B cell (primary cell): ENCODE measurements at places on chromosomes 6 and 20. TPM values are rescaled to one million over a fixed set of nuclear protein-coding genes. Genes with fewer than 3 reads are reported as not detected.

Gene ENPP1
- 0.07 and 0.42 TPM in 2 replicates for total RNA-seq

Gene SLC22A1
- total RNA-seq, result 1.5 and 1.7 TPM in 2 replicates

Gene HLA-DRB1
- total RNA-seq, result 559 and 584 TPM in 2 replicates

Gene SYNGAP1
- 31.4 and 43.0 TPM in 2 replicates for total RNA-seq

Gene SCGN
- not detected in 2 replicates for total RNA-seq

Gene MDC1
- total RNA-seq, result 69.3 and 87.4 TPM in 2 replicates

Gene GSTA2
- not detected in 2 replicates for total RNA-seq

Gene WFDC2
- total RNA-seq, result 1.0 TPM in 1 of 2 replicates, not detected in the other

Gene SLC32A1
- not detected in 2 replicates for total RNA-seq

Gene HLA-C
- total RNA-seq, result 972 and 998 TPM in 2 replicates

- DNase-seq, result no peak
These were observed 79.5 kb upstream of the OLIG3 start for GRCh38 chr6:137573739-137574138.

GRCh38 chr6:49087369-49087768 is 375.7 kb downstream of the MMUT start:
- DNase-seq, result no peak

DNA sequence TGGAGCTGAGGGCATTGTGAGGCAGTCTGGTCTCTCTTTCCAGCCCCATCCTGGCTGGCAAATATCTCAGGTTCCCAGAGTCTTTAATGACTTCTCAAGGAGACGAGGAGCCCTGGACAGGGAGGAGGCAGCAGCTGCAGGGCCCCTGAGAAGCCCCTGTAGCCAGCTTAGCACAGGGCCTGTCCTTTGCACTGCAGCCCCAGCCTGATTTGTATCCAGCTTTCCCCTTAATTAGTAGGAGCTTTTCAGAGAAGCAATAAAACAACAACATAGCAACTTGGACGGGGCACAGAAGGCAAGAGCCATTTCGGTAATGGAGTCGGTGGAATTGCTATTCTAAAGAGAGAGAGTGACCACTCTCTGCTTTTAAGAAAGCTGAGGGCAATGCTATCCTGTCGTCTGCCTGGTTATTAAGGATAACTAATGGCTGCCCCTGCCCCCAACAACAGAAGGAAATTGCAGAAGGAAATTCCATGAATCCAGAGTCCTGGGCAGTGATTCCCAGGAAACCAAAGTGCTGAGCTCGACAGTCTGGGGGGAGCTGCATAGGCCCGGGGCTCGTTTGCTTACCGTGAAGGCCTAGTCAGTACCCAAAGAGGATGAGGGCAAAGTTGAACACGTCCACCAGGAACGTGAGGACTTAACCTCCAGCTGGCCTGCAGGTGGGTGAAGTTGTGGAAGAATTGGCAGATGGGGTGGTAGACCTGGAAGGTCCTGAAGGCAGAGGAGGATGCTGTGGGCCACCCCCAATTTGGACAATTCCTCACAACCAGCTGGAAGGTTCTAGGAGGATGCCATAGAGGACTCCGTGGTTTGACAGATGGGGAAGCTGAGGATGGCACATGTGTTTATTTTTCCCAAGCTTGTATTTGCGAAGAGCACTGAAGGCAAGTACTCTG is 50.3 kb downstream of the NPEPL1 start:
- no peak for DNase-seq

- no peak for DNase-seq
These were observed 71.2 kb downstream of the PDE7B start for GRCh38 chr6:135922746-135923145.

- no peak for DNase-seq
These were observed 230.7 kb upstream of the QKI start for GRCh38 chr6:163183806-163184205.

DNA sequence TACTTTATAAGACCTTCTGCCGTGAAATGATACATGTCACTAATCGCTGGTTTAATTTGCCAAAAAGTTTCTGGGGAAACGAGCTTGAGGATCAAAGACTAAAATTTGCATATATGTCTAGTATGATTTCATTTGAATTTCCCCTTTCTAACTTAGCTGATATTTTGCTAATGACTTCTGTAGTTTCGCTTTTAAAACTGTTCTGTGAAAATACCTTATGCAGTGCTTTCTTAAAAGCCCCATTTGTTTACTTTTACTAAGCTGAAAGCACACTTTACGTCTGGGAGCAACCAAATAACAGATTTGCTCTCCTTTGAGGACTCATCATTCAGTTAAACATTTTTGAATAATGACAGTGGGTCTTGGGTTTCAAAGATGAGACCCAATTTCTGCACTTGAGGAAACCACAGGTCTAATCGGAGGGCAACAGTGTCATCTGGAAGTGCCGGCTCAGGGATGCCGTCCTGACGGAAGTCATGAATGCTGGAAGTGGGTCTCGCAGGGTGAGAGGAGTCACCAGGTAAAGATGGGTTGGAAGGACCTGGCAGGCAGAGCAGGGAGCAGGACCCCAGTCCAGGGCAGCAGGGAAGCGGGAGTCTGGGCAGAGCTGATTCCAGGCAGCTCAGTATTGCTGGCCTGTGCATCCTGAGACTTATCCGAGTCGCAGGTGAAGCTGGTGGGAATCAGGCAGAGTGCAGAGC is 33.2 kb downstream of the PLEKHG1 start:
- peak; percentile 80 for DNase-seq

GRCh38 chr6:153167907-153168306 is 36.8 kb upstream of the RGS17 start:
- no peak for DNase-seq

DNA sequence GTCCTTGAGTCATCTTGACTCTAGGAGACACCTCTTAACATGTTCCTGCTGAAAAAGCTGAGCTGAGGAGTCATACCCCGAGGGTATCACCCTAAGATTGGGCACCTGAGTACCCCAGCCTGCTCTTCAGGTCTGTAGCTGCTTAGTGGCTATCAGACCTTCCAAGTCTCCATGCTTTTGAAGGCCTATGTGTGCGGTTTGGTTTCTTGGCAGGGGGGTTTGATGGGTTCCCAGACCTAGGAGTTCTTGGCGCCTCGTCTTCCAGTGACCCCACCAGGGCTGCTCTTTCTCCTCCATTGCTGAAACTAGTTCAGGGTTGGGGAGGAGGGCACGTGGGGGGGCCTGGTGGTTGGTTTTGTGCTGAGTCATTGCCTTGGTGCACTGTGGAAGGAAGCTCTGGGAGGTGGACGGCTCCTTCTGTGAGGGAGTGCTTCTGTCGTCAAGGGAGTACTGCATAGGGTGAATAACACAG is 20.1 kb downstream of the IGF2R start:
- DNase-seq, result no peak

GRCh38 chr20:23325107-23325506 is 25.5 kb upstream of the NXT1 start:
- DNase-seq, result no peak

GRCh38 chr6:25369036-25369432 is 89.9 kb downstream of the CARMIL1 start:
- DNase-seq, result no peak

- no peak for DNase-seq
These were observed 8.2 kb downstream of the ARHGAP40 start for GRCh38 chr20:38609815-38610214.

- peak; percentile 79 for DNase-seq
These were observed 84.4 kb downstream of the CRYBG1 start for GRCh38 chr6:106444777-106445507.

DNA sequence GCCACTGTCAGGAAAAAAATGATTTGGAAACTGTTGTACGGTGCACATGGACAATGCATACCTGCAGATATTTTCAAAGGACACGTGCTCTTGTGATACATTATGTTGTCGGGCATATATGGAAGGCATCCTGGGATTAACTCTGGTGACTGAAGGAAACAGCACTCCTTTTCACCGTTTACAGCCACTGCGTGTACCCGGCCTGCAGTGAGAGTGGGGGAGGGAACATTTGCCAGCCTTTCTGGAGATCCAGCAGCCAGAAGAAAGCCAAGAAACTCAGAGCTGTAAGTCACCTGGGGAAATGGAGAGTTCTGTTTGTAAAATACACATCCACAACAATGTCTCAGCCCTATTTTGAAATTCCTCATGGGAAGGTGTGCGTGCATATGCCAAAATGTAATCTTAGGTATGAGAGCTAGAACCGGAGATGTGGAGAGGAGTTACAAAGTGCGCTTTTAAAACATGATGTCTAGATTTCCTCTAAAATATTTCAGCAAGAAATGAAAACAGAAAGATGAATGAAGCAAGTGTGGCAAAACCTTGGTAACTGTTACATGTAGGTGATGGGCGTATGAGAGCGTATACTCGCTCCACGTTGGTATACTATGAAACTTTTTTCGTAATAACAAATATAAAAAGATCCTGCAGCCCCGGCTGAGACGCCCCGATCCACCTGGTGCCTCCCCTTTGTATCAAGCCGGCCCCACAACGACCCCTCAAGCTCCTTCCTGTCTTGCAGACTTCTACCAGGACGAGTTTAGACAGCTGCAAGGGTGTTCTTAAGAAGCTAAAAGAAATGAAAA is 8.6 kb upstream of the FOXF2 start:
- DNase-seq, result peak; percentile 40

DNA sequence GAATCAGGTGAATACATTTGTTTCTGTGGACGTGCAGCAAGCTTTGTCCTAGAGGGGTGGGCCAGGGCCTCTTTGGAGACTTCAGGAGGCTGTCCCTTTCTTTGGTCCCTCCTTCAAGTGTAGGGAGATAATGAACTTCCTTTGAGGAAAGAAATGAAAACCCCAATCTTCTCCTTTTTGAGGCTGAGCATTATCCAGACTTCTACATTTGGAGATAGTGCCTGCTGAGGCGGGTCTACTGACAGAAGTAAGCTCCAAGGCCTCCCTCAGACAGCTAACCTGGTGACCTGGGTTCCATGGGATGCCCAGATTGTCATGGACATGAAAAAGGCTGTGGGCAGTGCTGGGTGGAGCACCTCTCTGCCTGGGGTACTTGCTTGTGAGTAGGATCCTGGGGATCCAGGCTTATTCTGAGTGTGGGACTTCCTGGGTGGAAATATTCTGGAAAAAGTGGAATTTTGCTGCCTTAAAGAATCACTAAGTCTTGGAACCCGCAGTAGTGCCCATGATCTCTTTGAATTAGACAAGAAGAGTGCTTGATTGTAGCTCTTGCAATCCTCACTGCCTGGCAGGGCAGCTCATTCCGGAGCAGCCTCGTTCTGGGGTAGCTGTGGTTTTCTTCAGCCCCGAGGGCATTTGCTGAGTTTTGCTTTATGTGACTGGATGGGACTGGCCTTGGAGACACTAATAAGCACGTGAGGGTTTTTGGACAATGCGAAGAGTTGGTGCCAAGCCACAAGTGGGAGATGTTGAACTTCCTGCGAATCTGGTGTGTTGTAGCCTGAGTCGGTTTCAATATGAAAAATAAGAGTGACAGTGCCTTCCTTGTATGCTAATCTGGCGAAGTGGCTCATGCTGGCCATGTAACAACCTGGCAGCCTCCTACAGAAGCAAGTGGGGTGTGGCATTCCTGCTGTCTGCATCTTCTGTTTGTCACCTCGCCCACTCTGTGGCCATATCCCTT is 28.1 kb downstream of the SNRNP48 start:
- peak; percentile 7 for DNase-seq

- peak; percentile 69 for DNase-seq
These were observed 17.9 kb downstream of the GNAS start for GRCh38 chr20:58870293-58871014.

- no peak for DNase-seq
These were observed 58.3 kb upstream of the CARMIL1 start for GRCh38 chr6:25220857-25221256.

GRCh38 chr6:169396554-169397163 is 143.0 kb upstream of the THBS2 start:
- no peak for DNase-seq

- DNase-seq, result no peak
These were observed 418.6 kb downstream of the CDKAL1 start for GRCh38 chr6:20952699-20953474.

GRCh38 chr20:35013421-35014411 is 58.0 kb downstream of the MYH7B start:
- no peak for DNase-seq

- no peak for DNase-seq
These were observed 353.0 kb downstream of the TAF4 start for GRCh38 chr20:61712688-61713087.

- DNase-seq, result no peak
These were observed 36.8 kb downstream of the GCNT2 start for GRCh38 chr6:10557913-10558312.

GRCh38 chr6:156449128-156449527 is 328.1 kb upstream of the ARID1B start:
- no peak for DNase-seq

DNA sequence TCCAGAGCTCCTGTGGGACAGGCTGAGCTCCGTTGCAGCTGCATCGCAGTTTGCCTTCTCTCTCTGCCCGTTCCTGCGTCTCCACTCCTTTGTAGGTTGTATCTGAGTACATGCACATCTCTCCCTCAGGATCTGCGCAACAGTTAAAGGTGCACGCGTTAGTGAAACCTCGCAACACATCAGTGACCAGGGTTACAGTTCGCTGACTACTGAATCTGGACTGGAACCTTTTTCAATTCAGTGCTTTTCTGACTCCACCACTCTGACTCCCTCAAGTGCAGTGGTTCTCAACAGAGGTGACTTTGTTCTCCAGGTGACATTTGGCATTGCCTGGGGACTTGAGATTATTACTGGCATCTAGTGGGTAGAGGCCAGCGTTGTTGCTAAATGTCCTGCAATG is 44.0 kb downstream of the UST start:
- DNase-seq, result peak; percentile 42

- no peak for DNase-seq
These were observed 22.3 kb upstream of the TOP1 start for GRCh38 chr20:41006126-41006935.

- no peak for DNase-seq
These were observed 210.7 kb downstream of the BCAS1 start for GRCh38 chr20:53859684-53860083.

DNA sequence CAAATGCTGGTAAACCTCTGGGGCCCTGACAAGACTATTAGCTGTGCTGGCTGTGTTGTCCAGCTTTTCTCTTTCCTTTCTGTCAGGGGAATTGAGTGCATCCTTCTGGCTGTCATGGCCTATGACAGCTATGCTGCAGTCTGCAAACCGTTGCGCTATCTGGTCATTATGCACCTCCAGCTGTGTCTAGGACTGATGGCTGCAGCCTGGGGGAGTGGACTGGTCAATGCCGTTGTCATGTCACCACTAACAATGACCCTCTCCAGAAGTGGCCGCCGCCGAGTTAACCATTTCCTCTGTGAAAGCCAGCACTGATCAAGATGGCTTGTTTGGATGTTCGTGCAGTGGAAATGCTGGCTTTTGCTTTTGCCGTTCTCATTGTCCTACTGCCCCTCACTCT is 20.3 kb downstream of the OR2B6 start:
- DNase-seq, result no peak
